Cardiac muscle cell (in vitro differentiated cells and primary cell): ENCODE measurements at places on chromosomes 2 and 18. TPM values are rescaled to one million over a fixed set of nuclear protein-coding genes. Genes with fewer than 3 reads are reported as not detected.

DNA sequence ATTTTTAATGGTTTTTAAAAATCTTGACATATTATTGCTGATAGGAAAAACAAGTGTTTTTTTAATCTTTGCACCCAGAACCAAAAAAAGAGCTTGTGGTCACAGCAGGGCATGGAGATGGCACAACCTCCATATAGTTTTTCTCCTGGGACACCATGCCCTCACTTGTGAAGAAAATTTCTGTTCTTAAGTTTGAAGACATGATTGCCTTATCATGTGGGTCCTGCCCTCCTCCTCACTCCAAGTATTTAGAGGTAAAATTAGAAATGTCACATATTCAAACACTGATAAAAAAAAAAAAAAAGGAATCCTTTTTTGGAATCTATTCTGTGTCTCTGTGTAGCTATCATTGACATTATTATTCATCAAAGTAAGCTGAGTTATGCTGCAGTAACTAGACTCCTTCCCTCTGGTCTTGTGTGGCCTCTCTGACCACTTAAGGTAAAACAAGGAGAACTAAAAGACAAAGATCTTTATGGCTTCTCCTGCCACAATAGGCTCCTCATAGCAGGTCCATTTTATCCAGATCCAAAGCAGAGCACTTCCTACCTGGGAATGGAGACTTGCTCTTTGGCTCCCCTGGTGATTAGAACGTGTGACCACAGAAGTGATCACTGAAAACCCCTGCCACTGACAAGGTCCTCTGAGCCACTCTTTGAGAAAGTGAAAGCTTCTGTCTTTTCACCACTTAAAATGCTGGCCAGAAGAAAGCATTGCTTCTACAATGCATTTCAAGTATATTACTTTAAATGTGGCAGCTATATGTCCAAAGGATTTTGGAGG, 19.8 kb downstream of the ADD2 start:
- DNase-seq, result peak; percentile 50

- DNase-seq, result no peak
Measured at GRCh38 chr2:108805782-108806181, 19.2 kb downstream of the CCDC138 start.

DNA sequence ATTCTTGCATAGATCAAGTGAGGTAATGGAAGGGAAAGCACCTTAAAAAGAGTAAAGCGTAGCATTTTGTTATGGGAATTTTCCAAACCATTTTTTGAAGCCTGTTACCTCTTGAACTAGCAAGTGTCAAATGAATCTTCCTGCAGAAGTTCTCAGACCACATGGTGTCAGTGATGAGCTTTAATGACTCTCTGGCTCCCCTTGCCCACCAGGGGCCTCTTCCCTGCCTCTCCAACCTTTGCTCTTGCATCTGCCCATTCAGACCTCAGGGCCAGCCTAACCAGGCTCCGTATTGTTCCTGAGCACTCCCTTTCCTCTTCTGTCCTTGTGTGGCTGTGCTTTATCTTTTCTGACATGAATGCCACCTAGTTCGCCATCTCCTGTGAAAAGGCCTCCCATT, 155.9 kb downstream of the DIS3L2 start:
- DNase-seq, result no peak

GRCh38 chr2:190020720-190021119, 41.8 kb downstream of the MSTN start:
- no peak for DNase-seq

IL1RL1 gene
- polyA plus RNA-seq, result not detected in 2 replicates

CNDP2 gene
- 74.8 and 114 TPM in 2 replicates for polyA plus RNA-seq
